ENCODE measurements at places on chromosomes 6 and 20. TPM values are rescaled to one million over a fixed set of nuclear protein-coding genes. Genes with fewer than 3 reads are reported as not detected.
A peak's percentile ranks its signal among the peaks of the same experiment; 100 is the strongest.

SLC26A8 gene
- not detected for total RNA-seq

MANEA gene
- total RNA-seq = 16.4 TPM

- DNase-seq = no peak
Observed at GRCh38 chr6:15001326-15001910, 244.5 kb upstream of the JARID2 start.

SCUBE3 gene
- total RNA-seq = 14.8 TPM

DNA sequence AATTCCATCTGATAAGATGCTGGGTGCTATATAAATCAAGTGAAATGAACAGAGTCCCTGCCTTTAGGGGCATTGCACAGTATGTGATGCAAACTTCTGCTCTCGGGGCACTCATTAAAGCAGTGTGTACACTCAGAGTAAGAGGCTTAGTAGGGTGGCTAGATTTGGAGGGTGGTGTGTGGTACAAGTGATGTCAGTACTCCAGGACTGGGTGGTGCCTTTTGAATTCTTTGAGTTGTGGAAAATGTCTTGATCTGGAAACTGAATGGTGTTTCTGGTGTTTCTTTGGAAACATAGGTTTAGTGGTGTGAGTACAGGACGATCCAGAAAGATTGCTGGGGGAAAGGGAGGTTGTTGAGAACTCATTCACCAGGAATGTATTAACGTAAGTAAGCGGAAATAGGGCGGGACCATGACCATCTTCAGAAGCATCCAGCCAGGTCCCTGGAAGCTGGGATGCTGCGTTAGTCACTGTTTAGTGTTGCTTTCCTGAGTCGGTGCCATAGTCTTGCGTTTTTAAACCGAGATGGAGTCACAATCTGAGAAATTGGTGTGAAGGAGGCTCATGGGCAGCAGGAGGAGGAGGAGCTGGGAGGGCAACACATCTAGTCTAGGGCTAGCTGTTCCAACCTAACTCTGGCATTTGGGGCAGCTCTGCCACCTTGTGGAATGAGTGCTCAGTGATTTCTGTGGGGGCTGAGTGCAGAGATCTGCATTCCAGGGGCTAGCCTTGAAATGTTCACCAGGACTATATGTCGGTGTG, 70.3 kb downstream of the SCAND1 start:
- DNase-seq = peak; percentile 91

GRCh38 chr20:51104960-51105920, 82.3 kb upstream of the KCNG1 start:
- no peak for DNase-seq

SLC35F1 gene
- not detected for total RNA-seq

All from osteocyte (in vitro differentiated cells).